Stimulated activated CD8-positive, alpha-beta memory T cell treated with anti-CD3 and anti-CD28 coated beads, Interleukin-7, amount 100 ng/mL, for 48 hours (primary cell): ENCODE measurements at places on chromosomes 5 and 9.

DNA sequence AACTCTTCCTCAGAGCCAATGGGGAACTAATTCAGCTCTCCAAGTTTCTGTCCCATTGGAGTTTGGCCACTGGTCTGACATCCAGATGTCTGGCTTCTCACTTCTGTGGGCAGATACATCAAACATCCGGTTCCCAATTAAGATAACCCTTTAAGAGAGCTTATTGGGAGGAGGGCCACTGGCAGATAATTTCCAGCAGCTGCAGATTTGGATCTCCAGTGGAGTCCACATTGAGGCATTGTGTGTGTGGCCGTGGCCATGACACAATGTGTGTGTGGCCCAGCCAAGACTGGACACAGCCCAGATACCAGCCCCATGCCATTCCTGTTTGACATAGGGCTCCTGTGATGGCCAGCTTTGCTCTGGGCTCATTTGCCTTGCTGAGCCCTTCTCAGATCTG, 110.5 kb upstream of the MAP1B start:
- no peak for DNase-seq

- DNase-seq: no peak
Observed at GRCh38 chr9:105114964-105115728, 129.3 kb upstream of the SLC44A1 start.

- DNase-seq: no peak
Observed at GRCh38 chr5:121366515-121366914, 485.2 kb upstream of the FTMT start.

DNA sequence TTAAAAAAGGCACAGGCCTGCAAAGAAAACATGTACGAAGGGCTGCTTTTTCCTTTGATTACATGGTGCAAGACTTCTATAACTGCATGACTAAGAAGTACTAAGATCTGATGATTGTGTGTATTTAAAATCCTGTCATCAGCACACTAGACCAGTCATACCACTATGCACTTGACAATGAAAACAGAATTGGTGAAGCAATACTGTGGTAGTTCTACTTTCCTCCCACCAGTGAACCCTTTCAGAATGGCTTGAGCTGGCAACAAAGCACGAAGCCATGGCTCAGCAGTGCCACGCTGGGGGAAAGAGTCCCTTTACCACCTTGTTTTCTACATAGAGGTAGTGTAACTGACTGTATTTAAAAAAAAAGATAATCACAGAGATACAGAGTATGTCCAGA, 49.0 kb upstream of the POU5F2 start:
- no peak for DNase-seq

- DNase-seq: no peak
Observed at GRCh38 chr5:120805131-120805530, 341.0 kb downstream of the PRR16 start.

- no peak for DNase-seq
Observed at GRCh38 chr9:130191749-130192120, 19.5 kb downstream of the NCS1 start.

DNA sequence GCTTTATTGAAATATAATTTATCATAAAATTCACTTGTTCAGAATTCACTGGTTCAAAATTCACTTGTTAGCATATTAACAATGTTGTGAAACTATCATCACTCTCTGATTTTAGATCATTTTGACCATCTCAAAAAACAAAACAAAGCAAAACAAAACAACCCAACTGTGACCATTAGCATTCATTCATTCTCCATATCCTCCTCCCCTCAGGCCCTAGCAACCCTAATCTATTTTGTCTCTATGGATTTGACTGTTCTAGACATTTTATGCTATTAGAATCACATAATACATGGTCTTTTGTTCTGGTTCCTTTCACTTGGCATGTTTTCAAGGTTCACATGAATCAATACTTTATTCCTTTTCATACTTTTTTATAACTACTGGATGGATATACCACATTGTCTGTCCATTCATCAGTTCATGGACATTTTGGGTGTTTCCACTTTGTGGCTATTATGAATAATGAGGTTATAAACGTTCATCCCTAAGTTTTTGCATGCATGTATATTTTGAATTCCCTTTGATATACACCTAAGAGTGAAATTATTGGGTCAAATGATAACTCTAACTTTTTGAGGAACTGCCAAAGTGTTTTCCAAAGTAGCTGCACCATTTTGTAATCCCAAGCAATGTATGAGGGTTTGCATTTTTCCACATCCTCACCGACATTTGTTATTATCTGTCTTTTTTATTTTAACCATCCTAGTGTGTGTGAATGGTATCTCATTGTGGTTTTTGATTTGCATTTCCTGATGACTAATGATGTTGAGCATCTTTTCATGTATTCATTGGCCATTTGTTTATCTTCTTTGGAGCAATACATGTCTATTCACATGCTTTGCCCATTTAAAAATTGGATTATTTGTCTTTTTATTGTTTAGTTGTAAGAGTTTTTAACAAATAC, 304.1 kb downstream of the SH3GL2 start:
- no peak for DNase-seq

DNA sequence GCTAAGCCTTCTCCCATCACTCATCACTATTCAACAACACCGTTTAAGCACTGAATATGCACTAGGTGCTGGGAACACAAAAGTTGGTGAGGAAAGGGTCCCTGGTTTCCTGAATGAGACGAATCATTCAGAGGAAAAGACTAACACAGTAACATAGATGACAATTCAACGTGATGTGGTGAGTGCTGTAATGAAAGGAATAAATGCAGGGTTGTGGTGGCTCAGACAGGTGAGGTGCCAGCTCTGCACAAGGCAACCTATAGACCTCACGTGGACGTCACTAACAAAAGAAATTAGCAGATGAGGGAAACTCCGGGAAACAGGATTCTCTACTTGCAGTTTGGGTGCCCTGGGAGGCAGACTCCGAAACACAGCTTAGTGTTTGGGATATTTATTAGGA, 40.0 kb upstream of the ERBIN start:
- no peak for DNase-seq

DNA sequence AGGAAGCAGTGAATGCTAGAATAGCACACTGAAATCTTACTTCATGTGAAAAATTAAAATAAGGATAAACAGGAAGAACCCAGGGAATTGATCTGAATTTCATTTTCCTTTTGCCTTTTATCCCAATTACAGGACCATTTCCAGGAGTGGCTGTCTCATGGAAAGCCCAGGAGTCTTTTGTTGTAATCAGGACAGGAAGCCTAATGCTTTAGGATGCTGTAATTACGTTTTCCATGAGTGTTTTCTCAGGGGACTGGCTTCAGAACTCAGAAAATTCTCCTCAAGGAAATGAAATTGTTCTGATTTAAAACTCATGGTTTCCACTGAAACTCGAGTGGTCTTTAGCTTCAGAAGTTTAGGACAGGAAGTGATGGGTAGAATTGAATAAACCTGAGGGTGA, 56.6 kb upstream of the CAMK4 start:
- DNase-seq: no peak

- no peak for DNase-seq
Observed at GRCh38 chr9:84966876-84967830, 297.6 kb downstream of the NTRK2 start.
